ENCODE measurements at places on chromosomes 6 and 20. TPM values are rescaled to one million over a fixed set of nuclear protein-coding genes. Genes with fewer than 3 reads are reported as not detected.
A peak's percentile ranks its signal among the peaks of the same experiment; 100 is the strongest.

The MUCL3 gene
- polyA plus RNA-seq, result 0.10 TPM

The WFDC10A gene
- polyA plus RNA-seq, result not detected

The VGLL2 gene
- polyA plus RNA-seq, result not detected

- DNase-seq, result no peak
These were observed 25.2 kb upstream of the QKI start for GRCh38 chr6:163389354-163389753.

DNA sequence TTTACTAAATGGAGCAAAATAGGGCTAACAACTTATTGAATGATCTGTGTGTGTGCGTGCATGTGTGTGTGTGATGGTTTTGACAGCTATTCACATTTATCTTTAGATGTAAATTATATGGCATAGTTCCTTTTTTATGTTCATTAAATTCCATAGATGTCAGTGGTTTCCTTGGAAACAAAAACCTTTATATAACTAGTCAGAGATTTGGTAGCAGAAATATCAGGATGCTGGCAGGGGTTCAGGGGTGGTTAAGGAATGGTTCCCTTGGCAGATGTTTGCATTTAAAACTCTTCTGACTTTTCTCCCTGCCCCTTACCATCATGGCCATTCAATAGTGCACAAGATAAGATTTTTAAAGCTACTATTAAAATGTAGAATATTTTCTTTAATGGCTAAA is 256.6 kb downstream of the PLCB1 start:
- no peak for DNase-seq

- DNase-seq, result no peak
These were observed 33.2 kb downstream of the PHACTR1 start for GRCh38 chr6:12749531-12750379.

GRCh38 chr6:169420912-169421543 is 167.4 kb upstream of the THBS2 start:
- DNase-seq, result peak; percentile 47

DNA sequence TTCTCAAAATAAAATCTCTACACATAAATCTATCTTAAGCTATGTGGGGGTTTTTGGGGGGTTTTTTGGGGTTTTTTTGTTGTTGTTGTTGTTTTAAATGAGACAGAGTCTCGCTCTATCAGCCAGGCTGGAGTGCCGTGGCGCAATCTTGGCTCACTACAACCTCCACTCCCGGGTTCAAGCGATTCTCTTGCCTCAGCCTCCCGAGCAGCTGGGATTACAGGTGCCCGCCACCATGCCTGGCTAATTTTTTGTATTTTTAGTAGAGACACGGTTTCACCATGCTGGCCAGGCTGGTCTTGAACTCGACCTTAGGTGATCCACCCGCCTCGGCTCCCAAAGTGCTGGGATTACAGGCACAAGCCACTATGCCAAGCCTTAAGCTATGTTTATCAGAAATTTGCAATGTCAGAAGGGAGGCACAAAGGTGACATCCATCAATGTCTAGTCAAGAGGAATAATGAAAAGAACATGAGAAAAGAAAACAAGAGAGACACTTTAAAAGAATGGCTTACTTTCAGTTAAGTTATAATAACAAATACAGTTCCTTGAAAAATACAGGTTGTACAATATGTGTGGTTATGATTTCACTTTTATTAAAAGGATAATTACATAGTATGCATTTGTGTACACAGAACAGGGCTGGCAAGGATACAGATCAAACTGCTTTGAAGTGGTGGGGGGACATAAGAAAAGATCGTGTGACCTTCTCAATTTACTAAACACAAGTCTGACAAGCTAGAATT is 28.6 kb downstream of the SLC23A2 start:
- no peak for DNase-seq

DNA sequence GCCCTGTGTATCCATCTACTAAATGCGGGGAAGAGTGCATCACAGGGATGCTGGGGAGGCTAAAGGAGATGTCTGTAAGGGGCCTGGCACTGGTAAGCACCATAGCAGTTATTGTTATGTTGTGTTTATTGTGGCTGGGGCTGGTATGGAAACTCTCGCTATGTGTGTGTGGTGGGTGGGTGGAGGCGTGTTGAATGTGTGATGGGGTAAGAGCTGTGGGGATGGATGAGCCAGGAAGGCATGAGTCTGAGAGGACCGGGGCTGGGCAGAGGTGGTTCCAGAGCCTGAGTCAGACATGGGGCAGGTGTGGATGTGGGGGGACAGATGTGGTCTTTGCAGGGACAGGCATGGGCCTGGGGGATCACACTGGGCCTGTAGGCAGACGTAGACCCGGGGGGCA is 88.1 kb downstream of the GRM4 start:
- no peak for DNase-seq

DNA sequence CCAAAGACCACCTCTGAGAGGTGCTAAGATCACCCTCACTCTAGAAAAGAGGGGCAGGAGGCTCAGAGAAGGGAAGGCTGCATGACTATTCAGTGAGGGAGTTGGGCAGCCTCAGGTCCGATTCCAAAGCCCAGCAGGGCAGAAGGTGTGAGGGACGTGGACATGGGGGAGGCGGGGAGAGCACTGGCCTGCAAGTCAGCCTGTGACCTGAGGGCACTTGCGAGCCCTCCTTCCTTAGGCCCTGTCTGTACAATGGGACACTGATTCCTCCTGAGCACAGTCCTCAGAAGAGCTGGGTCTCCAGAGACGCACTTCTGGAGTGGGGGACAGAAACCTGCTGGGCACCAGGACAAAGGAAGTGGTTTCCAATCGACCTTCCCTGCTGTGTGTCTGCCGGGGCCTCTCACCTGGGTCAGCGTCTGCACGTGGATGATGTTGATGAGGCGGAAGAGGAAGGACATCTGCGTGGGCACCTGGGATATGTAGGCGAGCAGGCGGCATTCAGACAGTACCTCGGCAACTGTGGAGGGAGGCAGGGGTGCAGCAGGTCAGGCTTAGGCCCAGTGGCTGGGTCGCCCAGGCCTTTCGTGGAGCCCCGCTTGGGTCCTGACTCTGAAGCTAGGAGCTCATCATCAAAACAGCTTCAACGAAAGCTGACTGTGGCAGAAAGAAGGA is 48.5 kb downstream of the MYH7B start:
- DNase-seq, result no peak

All from left kidney (tissue), 8 donors.